ENCODE measurements at places on chromosomes 13 and 19.

DNA sequence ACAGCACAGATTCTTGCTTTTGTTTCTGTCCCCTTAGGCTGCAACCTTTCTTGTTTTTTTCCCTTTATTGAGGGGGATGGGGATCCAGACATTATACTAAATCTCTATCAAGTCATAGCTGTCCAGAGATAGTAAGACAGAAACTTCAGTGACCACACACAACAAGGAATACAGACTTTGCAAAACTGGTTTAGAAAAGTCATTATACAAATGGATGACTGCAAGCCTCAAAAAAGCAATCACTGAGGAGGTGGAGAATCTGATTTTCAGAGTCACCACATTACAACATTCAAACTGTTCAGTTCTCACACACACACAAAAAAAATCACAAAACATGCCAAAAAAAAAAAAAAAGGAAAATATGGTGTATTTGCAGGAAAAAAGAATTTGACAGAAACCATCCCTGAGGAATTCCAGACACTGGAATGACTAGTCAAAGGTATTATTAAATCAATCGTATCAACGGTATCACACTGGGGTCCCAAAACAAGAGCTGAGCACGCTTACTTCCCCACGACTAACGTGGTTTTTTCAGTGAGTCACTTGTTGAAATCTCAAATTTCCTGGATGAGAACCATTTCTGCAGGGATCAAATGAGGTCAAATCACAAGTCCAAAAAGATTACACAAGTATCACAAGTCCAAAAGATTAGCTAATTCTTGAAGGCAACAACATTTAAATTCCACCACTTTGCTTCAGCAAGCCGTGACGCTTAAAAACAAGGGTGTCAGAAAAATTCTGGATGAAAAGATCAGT is 41.2 kb downstream of the USP12 start:
- DNase-seq, result no peak

DNA sequence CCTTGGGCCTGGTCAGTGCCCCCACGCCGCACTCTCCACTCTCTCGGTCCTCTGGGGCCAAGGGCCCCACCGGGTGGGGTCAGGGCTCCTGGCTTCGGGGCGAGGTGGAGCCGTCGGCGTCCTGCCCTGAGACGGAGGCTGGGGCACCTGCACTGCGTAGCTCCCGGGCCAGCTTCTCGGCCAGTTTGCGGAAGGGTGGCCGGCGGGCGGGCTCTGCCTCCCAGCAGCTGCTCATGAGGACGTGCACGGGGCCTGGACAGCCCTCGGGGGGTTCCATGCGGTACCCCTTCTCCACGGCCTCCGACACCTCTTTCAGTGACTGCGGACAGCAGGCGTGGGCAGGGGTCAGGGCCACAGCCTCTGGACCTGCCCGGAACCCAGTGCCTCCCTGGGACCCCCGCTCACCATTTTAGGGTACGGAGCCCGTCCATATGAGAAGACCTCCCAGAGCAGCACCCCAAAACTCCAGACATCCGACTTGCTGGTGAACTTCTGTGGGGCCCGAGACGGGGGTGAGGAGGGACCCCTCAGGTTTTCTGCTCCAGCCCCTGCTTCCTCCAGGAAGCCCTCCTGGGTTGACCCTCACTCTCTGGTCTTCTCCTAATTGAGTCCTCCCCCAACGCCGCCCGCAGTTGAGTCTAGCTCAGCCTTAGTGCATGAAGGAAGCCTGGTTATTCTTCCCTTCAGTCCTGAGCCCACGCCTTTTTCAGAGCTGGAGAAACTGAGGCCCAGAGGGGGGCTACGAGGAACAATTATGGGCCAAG is 6.3 kb upstream of the RAX2 start:
- DNase-seq, result no peak

- DNase-seq, result no peak
Measured at GRCh38 chr13:49629196-49629938, 1.1 kb downstream of the ARL11 start.

DNA sequence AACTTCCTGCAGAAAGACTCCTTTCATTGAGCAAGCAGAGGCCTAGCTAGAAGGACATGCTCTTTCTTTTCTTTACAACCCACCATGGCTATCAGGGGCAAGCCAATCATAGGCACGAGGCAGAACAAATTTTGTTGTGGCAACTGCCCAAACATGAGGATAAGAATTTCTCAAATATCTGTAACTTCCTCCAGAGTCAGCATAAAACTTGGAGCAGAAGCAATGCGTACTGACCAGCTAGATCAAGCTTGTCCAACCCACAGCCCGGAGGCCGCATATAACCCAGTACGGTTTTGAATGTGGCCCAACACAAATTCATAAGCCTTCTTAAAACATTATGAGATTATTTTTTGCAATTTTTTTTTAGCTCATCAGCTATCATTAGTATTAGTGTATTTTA is 87.0 kb upstream of the SOX21 start:
- no peak for DNase-seq

- DNase-seq, result no peak
Measured at GRCh38 chr19:8684001-8684902, 14.3 kb downstream of the ACTL9 start.

DNA sequence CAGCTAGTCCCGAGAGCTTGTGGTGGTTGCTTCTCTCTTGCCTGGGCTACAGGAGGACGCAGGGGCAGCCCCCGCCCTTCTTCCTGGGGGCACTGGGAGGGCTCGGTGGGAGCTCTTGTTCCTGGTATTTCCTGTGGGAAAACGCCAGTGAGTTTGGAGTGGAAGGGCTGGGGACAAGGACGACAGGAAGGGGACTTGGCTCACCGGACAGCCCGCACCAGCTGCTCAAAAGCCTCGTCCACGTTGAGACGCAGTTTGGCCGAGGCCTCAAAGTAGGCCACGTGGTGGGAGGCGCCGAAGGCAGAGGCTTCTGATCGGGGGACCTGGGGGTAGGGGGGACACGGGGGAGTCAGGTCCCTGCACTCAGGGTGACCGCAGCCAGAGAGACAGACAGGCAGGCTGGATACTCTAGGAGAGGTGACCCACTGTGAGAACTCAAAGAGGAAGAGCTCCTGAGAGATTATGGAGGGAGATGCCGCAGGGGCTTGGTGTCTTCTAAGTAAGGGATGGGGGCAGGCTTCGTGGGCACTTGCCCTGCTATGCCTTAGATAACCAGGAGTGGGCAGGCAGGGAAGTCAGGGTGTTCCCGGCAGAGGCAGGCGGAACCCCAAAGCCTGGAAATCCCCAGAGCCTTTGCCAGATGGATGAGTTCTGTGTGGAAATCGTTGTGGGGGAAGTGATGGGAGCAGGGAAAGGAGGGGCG is 4.3 kb downstream of the RRAS start:
- no peak for DNase-seq

DNA sequence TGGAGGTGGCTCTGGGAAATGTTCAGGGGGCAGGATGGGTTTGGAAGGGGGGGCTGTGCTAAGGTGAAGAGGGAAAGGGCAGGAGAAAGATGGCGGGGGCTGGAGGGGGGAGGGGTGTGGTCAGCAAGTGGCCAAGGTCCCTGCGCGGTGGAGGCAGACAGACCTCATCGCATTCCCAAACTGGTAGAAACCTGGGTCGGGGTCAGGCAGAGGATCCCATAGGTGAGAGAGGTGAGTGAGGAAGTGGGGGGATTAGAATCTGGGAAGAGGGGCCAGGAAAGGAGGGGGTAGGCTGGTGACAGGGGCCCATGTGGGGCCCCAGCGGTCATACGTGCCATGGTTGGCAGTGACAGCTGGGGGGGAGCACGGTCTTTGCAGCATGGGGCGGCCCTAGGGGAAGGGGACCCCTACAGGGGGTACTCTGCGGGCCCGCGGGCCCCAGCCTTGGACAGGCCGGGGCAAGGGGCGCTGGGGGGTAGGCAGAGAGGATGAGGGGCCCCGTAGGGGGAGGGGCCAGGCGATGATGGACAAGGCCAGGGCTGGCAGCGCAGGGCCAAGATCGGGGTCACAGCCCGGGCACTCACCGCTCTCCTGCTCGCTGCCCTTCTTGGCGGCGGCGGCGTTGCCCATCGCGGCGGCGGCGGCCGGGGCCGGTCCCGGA is 514 bp downstream of the PRKACA start:
- DNase-seq, result no peak

DNA sequence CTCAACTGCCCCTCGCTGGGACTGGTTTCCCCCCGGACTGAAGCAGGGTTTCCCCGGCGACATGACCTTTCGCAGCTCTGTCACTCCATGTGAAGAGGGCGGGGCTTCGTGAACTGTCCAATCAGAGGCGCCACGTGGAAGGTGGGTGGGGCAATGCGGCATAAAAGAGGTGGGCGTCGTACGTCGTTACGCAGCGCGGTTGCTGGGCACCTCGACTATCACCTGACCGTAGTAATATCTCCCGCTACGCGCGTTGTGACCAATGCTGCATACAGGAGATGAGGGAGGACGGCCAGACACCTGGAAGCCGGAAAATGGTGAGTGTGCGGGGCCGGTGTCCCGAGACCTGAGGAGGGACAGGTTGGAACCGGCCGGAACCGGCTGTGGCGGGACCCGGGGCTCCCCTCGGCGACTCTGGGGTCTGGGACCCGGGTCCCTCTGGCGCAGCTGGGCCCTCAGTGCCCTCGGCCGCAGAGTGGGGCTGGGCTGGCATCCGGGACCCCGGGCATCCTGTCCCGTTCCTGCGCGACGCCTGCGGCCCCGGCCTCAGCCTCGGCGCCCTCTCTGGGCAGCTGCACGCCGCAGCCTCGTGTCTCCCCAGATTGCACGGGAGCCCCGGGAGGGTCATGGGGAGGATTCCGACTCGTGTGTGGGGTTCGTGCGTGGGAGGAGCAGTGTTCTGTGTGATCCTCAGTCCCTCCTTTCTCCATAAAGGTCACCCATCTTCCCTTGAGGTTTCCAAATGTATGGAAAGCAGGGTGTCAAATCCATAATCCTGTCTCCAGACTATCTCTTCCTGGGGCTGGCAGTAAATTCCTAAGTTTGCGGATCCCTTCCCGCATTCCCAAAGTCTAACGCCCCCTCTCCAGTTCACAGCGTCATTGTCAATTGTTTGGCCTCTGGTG is 32.2 kb downstream of the ZNF136 start:
- no peak for DNase-seq

- DNase-seq, result no peak
Measured at GRCh38 chr13:23488442-23488841, 54.9 kb upstream of the SACS start.

- DNase-seq, result no peak
Measured at GRCh38 chr13:33471204-33471603, 185.6 kb upstream of the STARD13 start.

GRCh38 chr19:19416280-19416679 is 10.8 kb downstream of the GATAD2A start:
- no peak for DNase-seq

- no peak for DNase-seq
Measured at GRCh38 chr13:45522571-45522970, 57.8 kb downstream of the COG3 start.

DNA sequence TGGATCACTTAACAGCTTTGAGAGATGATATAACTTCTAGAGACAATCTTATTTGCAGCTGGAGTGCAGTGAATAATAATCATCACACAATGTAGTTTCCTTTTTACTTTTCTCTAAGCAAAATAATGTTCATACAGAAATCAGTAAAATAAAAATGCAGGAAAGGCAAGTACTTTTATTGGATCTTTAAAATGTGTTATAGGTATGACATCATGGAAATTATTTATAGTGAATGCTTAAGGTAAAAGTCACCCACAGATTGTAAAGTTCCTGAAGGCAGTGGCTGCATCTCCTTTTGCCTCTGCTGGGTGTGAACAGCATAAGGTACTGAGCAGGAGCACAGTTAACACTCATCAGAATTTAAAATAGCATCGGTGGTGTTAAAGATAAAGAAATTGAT is 17.3 kb upstream of the IL17D start:
- no peak for DNase-seq

DNA sequence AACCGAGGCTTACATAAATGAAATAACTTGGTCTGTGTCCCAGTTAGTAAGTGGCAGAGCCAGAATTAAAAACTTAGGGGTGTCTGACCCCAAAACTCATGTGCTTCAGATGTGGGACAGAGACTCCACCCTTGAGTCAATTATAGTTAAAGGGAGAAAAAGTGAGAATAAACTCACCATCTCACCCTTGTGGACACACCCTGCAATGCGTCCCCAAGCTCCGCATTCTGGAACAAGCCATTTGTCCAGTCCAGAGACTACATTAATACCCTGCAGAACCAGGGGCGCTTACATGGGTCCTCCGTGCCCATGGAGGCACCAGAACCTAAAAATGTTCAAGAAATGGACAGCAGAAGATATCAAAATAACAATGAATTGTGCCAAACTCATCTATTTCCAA is 207.0 kb upstream of the ZNF507 start:
- no peak for DNase-seq

DNA sequence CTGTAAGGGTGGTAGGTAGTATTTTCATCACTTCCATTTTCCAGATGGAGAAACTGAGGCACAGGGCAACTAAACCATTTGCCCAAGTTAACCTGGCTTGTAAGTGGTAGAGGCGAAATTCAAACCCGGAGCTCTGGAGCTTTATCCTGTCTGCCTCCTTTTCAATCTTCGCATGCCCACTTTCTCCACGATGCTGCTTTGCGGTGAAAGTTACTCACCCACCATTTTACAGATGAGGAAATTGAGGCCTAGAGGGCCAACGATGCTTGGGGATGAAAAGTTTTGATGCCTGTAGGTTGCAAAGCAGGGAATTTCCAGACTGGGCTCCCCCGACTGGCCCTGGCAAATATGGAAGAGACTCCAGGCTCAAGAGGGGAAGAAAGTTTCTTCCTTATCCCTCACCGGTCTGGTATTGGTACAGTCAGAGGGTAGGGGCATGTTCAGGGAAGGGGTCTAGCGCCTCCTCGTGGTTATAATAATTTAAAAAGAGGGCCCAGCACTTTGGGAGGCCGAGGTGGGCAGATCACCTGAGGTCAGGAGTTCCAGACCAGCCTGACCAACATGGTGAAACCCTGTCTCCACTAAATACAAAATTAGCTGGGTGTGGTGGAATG is 1.9 kb upstream of the SH2D3A start:
- DNase-seq, result no peak

- no peak for DNase-seq
Measured at GRCh38 chr13:29464105-29464679, 131.3 kb downstream of the SLC7A1 start.

DNA sequence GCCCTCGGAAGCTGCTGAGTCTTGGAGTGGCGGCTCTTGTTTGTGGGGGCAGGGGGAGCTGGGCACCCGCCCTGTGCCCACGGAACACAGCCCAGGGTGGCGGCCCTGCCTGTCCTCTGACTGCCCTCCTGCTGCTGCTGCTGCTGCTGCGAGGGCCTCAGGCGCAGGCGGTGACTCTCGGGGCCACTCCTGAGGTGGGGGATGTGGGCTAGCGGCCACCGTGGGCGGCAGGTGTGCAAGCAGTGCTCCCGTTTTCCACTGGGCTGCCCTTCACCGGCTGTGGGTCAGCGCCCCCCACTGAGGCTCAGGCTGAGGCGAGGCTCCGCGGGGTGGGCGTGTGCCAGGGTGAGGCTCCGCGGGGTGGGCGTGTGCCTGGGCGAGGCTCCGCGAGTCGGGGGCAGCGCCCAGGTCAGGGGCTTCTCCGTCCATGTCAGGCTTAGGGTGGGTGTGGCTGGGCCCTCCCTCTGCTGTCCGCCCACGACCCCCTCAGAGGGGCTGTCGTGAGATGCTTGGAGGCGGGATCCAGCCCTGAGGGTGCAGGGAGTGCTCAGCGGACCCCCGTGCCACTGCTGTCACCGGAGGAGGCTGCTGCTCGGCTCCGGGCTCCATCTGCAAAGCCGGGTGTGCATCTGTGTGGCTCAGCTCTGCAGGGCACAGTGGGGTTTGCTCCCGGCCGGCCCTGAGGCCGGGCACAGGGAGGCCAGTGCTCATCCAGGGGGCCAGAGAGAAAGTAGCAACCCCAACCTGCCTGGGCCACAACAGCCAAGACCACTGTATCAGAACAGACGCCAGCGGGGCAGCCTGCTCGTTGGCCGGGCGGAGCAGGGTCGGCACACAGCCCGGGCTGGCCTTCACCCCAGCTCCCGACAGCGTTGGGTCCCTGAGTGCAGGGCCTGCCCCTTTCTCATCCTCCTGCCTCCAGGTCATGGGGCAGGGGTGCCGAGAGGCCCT is 14.5 kb downstream of the CSNK1G2 start:
- no peak for DNase-seq

Measured in SW480 (cell line).